ENCODE measurements at places on chromosomes 2 and 18.
A peak's percentile ranks its signal among the peaks of the same experiment; 100 is the strongest.

GRCh38 chr2:239882331-239882732, 142.8 kb downstream of the NDUFA10 start:
- peak; percentile 70 for DNase-seq

DNA sequence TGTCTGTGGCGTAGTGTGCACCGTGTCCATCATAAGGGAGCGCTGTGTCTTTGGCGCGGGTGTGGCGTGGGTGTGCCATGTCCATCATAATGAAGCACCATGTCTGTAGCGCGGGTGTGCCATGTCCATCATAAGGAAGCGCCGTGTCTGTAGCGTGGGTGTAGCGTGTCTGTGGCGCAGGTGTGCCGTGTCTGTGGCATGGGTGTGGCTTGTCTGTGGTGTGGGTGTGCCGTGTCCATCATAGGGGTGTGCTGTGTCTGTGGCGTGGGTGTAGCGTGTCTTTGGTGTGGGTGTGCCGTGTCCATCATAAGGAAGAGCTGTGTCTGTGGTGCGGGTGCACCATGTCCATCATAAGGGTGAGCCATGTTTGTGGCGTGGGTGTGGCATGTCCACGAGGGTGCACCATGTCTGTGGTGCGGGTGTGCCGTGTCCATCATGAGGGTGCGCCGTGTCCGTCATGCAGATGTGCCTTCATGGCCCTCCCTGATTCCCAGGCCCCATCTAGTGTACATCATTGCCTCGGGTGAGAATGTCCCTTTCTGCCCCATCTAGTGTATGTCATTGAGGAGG, 275.0 kb downstream of the GBX2 start:
- DNase-seq, result no peak

- DNase-seq, result no peak
Measured at GRCh38 chr2:39123436-39123999, 2.7 kb upstream of the SOS1 start.

GRCh38 chr2:31420936-31421335, 6.4 kb upstream of the XDH start:
- DNase-seq, result no peak

DNA sequence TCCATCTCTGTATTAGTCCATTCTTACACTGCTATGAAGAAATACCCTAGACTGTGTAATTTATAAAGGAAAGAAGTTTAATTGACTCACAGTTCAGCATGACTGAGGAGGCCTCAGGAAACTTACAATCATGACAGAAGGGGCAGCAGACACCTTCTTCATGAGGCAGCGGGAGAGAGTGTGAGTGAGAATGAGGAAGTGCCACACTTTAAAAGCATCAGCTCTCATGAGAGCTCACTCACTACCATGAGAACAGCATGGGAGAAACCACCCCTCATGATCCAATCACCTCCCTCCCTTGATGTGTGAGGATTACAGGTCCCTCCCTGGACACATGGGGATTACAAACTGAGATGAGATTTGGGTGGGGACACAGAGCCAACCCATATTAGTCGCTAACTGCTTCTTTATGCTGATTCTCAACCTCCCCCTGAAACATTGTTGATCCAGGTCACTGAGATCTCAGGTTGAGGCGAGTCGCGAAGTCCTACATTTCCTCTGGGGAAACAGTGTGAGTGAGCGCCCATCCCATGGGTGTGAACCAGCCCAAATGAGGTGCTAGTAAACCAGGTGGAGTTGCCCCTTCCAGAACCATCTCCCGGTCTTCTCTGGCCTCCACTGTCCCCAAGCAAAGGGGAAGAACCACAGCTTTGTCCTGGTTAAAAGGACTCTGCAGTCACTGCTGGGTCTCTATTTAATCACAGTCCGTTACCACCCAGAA, 123.8 kb downstream of the CAPN13 start:
- no peak for DNase-seq

DNA sequence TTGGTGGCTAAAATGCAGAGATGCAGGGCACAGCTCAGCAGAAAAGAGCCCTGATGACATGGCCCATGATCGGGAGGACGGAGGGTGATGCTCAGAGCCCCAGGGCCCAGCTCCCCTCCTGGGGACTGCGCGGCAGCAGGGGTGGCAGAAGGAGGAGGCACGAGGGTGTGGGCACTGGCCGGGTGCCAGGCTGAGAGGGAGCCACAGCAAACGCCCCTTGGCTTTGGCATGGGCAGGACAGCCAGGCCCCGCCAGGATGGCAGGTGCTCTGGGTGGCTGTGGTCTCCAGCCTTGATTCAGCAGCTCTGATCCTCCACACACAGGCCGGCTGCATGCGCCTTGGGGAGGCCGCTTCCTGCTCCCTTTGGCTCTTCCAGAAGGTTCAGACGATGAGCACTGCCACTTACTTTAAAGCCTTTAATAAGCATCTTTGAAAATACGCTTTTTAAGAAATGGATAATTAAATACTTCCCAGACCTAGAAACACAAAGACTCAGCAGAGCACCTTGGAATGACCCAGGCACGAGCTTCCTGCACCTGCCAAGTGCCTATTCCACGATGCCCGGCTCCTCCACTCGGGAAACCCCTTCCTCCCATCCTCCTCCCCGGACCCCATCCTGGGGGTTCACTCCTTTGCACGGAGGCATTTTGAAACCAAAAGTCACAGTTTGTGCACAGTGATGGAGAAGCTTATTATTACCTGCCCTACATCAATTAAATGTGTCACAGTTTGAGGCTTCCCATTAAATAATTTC, 78.5 kb upstream of the SNTG2 start:
- no peak for DNase-seq

GRCh38 chr2:48448274-48449061, 81.5 kb upstream of the STON1 start:
- DNase-seq, result no peak

DNA sequence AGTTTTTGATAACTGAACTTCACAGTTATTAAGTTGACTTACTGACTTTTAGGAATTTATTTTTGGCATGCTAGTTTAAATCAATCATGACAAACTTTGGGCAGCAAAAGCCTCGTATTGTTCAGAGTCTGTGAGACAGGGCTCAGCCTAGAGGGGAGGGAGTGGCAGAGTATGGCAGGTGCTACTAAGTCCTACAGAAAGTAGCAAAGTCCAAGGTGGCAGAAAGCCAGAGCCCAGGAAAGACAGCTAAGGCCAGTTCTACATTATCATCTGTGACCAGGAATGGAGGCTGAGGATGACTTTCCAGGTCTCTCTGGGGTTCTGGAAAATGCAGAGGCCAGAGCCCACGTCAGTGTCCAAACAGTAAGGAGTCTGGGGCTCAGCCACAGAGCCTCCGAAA, 34.2 kb downstream of the CHST10 start:
- no peak for DNase-seq

DNA sequence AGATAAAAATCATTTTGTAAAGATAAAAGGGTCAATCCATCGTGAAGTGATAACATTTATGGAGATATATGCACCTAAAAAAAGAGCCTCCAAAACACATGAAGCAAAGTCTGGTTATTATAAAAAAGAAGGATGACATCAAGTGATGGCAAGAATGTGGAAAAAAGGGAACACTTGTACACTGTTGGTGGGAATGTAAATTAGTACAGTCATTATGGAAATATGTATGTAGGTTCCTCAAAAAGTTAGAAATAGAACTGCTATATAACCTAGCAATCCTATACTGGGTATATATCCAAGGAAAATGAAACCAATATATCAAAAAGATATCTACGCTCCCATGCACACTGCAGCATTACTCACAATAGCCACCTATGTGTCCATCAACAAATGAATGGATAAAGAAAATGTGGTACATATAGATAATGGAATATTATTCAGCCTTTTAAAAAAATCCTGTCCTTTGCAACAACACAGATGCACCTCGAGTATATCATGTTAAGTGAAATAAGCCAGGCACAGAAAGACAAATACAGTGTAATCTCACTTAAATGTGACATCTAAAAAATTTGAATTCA, 28.9 kb downstream of the ABCB11 start:
- no peak for DNase-seq

GRCh38 chr2:23656597-23656973, 270.3 kb downstream of the ATAD2B start:
- DNase-seq, result no peak

DNA sequence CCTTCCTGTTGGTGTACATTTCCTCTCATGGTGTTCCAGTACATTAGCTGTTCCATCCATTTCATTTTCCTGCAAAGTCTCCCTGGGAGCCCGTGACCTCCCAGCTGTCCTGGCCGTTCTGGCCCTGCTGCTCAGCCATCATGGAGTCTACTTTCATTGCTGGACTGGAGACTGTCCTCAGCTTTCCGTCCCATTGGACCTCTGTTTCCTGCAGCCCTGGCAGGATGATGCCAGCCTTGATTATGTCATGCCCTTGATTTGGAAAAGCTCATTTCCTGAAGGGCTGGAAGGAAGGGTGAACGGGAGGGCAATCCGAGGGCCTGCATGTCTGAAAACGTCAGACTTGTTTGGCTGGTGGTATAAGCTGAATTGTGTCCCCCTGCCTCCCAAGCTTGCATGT, 205.5 kb upstream of the HS6ST1 start:
- no peak for DNase-seq

- DNase-seq, result no peak
Measured at GRCh38 chr2:136250131-136250530, 132.2 kb upstream of the CXCR4 start.

GRCh38 chr2:114231921-114232320, 210.5 kb upstream of the DPP10 start:
- DNase-seq, result no peak

DNA sequence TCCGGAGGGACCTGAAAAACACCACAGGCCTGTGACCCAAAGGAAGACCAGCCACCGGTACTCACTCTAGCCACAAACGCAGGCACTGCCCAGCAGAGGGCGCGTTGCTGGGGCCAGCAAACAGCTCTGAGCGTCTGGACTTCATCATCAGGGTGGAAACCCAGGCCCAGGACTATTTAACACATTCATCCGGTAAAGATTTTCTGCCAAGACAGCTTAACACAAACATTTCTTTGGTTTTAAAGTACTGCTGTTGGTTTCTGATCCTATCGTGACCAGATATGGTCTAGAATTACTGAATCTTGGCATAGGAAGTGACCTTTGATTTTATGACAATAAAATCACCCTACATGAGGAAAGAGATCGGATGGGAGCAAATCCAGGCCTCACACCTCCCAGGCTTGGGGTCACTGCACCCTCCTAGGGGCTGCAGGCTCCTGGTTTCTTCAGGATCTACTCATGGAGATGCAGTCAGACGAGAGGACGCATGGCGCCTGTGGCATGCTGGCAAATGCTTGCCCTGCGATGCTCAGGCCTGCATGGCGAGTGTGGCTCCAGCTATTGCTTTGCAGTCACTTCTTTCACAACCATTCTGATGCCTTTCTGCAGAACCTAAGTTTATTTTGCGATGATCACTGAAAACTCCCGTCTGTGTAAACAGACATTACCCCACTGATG, 130.4 kb downstream of the COL4A4 start:
- peak; percentile 19 for DNase-seq

DNA sequence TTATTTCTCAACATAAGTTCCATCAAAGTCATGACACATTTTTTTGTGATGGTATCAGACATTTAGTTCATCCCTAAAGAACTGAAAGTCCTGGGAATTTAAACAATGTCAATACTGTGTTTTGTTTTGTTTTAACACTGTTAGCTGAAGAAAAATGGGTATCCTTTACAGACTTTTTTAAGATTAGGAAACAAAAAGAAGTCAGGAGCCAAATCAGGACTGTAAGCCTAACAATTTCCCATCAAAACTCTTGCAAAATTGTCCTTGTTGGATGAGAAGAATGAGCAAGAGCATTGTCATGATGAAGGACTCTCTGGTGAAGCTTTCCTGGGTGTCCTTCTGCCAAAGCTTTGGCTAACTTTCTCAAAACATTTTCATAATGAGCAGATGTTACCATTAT, 69.4 kb downstream of the SRD5A2 start:
- DNase-seq, result no peak

- no peak for DNase-seq
Measured at GRCh38 chr18:3444954-3445353, 5.0 kb upstream of the TGIF1 start.

GRCh38 chr2:33268246-33268831, 208.1 kb upstream of the RASGRP3 start:
- DNase-seq, result no peak

GRCh38 chr2:109284826-109285225, 155.8 kb downstream of the SH3RF3 start:
- no peak for DNase-seq

DNA sequence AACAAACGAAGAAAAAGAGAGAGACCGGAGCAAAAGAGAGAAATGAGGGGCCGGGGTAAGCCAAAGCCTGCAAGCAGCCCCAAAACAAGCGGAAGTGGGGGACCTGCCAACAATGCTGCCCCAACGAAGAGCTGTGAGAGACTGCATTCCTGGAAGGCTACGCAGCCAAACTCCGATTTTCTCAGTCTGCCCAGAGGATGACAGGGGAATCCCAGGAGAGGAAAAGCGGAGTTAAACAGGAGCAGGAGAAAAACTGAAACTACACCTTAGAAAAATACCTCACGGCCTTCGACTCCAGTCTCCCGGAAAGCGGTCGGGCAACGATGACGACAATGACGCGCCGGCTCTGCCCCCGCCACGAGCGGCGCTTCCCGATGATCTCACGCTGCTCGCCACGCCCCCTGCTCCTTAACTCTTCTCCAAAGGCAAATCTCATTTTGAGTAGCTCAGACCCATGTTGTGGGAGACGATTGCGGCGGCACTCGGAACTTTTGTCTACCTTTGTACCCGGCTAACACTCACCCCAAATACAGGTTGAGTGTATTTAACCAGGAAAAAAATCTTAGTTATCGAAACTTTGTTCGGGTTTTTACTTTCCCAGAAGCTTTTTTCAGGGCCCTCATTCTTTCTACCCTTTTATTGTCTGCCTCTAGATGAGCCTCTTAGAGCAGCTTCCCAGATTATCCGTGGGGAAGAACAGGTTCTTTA, at the start of gene C1D:
Gene C1D (minus strand): TSS at position 325 of the 708 bp plus-strand sequence. CDS start 15,694 bp downstream, outside the sequence.
- peak; percentile 96 for DNase-seq

DNA sequence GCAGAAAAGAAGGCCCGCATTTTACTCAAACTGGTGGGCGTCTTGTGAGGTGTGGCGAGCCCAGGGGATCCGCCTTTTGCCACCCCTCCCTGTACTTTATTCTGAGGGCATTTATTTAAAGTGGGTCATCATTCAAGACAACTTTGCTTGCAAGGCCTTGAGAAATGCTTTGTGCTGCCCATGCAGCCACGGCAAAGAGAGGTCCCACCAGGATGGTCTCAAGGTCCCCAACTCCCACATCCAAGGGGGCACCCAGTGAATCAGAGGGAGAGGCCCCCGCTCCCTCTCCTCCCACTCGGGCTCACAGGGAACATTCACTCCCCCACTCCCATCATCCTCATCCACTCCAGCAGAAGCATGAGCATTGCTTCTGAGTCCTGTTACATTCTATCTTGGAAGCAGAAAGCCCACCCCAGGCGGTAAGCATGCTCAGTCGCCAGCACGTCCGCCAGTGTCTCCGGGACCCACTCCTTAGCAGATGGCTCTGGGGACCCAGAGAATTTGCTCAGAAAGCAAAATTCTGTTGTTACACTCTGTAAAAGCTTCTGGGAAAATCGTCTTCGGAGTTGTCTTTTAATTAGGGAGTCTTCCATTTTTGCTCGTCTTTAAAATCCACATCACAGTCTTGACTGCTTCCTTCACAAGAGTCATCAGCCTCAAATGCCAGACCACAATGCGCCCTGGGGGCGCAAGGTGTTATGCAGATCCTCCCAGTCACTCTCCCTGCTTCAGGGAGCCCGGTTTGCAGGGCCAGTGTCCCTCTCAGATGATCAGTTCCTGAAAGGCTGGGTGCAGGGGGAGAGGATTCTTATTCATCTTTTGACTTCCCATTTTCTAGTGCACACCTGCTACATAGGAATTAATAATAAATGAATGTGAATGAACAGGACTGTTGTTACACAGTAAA, 99.4 kb upstream of the NCK2 start:
- DNase-seq, result no peak

GRCh38 chr2:1477196-1478040, 64.2 kb downstream of the TPO start:
- no peak for DNase-seq

Data from stimulated activated CD4-positive, alpha-beta T cell treated with anti-CD3 and anti-CD28 coated beads, Interleukin-2, amount 100 ng/mL, for 24 hours (primary cell).